ENCODE measurements at places on chromosomes 5 and 9.

GRCh38 chr5:32707418-32707997 lies 3.6 kb upstream of the NPR3 start:
- peaks cover 40% of the 10 kb centered on the region for H3K27me3 ChIP-seq
- H3K36me3 ChIP-seq = peaks cover 2% of the 10 kb centered on the region
- no peak overlapping the region for H3K27ac ChIP-seq
- no peak for DNase-seq
- no peak overlapping the region for H3K4me3 ChIP-seq
- peaks cover 24% of the 10 kb centered on the region for H3K4me1 ChIP-seq

DNA sequence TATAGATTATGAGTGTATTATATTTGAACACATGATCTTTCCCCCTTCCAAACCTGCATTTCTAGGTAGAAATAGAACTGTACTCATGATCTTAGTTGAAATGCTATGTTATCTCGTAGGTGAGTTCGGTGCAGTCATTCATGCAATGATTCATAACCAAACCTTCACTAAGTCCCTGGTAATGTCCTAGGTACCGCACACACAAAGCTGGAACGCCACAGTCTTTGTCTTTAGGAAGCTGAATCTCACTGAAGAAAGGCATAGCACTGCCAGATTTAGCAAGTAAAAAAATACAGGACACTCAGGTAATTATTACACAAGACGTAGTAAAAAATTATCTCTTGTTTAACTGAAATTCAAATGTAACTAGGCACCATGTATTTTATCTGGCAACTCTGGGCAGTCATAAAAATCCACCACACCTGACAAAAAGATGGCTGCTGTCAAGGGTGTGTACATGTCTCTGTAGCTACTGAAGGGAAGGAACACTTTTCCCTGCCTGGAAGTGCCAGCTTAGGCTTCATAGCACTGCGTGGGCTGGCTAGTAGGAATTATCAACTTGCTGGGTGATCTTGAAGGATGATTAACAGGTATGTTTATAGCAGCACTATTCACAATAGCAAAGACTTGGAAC lies 28.0 kb upstream of the TXN start:
- H3K4me1 ChIP-seq = no peaks in the 10 kb centered on the region
- H3K4me3 ChIP-seq = no peak overlapping the region
- DNase-seq = no peak
- no peaks in the 10 kb centered on the region for H3K36me3 ChIP-seq
- H3K27me3 ChIP-seq = peaks cover 11% of the 10 kb centered on the region
- H3K27ac ChIP-seq = no peak overlapping the region

- peak overlapping the region; percentile 96 for H3K27ac ChIP-seq
- H3K36me3 ChIP-seq = peaks cover 42% of the 10 kb centered on the region
- H3K4me3 ChIP-seq = peak overlapping the region; percentile 84
- DNase-seq = peak; percentile 88
Observed at GRCh38 chr5:180803181-180804128, 849 bp upstream of the MGAT1 start.

GRCh38 chr5:96683392-96683791 lies 21.2 kb downstream of the CAST start:
- no peak for DNase-seq
- no peaks in the 10 kb centered on the region for H3K27me3 ChIP-seq
- no peak overlapping the region for H3K27ac ChIP-seq
- H3K36me3 ChIP-seq = peaks cover 20% of the 10 kb centered on the region

- peak overlapping the region; percentile 35 for H3K4me3 ChIP-seq
- DNase-seq = peak; percentile 0
- H3K27me3 ChIP-seq = no peaks in the 10 kb centered on the region
Observed at GRCh38 chr5:370959-371810, 49.7 kb downstream of the AHRR start.

DNA sequence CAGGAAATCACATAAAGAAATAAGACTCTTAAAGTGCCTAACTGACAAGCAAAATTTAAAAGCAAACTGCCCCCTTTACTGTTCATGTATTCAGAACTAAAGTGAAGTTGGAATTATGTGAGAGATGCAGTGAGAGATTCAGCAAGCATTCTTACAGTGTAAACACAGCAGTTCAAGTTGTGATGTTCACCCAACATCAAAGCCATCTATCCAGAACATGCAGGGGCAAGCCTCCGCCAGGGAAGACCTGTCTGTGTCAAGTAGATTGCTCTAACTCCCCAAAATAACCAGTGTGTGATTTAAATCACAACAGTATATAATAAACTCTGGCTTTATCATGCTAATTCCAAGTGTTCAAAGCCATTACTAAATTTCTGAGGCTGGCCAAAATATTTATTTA lies 233.3 kb downstream of the BNC2 start:
- no peak for DNase-seq
- H3K27ac ChIP-seq = no peak overlapping the region
- no peak overlapping the region for H3K4me3 ChIP-seq
- no peaks in the 10 kb centered on the region for H3K27me3 ChIP-seq
- H3K36me3 ChIP-seq = no peaks in the 10 kb centered on the region

DNA sequence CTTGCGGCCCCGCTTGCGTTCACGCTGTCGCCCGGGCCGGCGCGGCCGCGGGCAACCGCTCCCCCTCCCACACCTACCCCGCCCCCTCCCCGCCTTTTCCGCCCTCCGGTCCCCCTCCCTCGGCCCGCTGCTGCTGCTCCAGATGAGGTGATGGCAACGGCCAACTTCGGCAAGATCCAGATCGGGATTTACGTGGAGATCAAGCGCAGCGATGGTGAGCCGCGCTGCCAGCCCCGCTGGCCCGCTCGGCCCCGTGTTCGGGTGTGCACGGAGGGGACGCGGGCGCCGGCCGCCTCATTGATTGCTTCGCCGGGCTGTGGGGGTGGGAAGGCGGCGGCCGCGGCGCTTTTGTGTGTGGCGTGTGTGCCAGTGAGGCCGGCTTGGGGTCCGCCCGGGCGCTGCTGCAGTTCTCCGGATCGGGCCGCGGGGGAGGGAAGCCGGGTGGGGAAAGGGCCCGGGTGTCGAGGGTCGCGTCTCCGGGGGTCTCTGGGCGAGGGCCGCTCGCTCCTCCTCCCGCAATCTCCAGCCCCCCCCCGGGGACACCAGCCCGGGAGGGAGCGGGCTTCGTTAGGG lies 403 bp downstream of the KIF2A start:
- peak overlapping the region; percentile 99 for H3K27ac ChIP-seq
- H3K36me3 ChIP-seq = peaks cover 42% of the 10 kb centered on the region
- H3K27me3 ChIP-seq = no peaks in the 10 kb centered on the region
- peak overlapping the region; percentile 99 for H3K4me3 ChIP-seq
- H3K4me1 ChIP-seq = peaks cover 63% of the 10 kb centered on the region

- no peaks in the 10 kb centered on the region for H3K4me1 ChIP-seq
- no peak overlapping the region for H3K4me3 ChIP-seq
- no peaks in the 10 kb centered on the region for H3K36me3 ChIP-seq
- peaks cover 3% of the 10 kb centered on the region for H3K27me3 ChIP-seq
- no peak overlapping the region for H3K27ac ChIP-seq
Observed at GRCh38 chr9:113912816-113913215, 36.7 kb downstream of the ZNF618 start.

GRCh38 chr5:65035211-65036206 lies 266.8 kb downstream of the CWC27 start:
- peak overlapping the region; percentile 88 for H3K27ac ChIP-seq
- DNase-seq = peak; percentile 69
- peaks cover 35% of the 10 kb centered on the region for H3K4me1 ChIP-seq
- no peaks in the 10 kb centered on the region for H3K36me3 ChIP-seq

DNA sequence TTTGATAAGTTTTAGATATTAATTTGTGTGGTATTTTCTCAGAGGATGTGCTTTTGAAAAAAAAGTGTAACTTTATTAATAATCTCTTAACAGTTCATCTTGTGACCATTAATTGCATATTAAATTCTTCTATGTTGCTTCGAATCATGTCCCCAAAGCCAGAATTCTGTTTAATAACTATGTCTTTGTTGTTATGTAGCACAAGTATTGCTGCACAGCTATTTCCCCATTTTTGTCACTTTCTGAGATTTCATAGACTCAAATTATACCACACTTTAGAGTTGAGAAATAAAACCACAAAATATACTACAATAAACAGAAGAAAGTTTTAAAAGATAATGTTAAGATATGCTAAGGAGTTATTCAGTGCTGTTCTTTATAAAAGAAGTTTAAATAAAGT lies 2.8 kb downstream of the MEF2C start:
- no peak for DNase-seq
- H3K4me1 ChIP-seq = peaks cover 21% of the 10 kb centered on the region
- H3K27ac ChIP-seq = no peak overlapping the region

DNA sequence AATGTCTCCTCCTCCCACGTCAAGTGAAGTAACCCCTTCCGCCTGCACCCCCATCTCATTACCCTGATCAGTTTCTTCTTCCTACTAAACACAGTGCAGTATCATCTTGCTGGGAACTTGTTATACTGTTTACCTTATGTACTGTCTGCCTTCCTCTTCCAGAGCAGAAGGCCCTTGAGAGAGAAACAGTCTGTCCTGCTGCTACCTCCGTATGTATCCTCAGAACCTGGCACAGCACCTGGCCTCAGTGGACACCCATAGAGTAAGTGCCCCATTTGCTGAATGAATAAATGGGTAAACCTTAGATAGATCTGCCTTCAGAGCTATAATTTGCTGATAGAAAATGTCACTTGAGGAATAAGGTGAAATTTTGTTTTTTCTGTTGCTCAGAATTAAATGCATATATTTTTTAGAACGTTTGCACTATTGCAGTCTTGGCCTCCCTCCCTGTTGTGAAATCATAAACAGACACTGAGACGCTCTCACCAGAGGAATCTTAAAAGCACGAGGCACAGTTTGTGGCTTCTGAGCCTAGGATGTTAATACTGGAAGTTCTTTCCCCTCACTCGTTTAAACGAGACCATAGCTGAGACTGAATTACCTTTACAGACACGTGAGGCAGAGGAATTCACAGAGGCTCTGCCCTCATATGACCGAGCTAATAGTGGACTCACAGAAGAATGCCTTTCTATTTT lies 223.1 kb upstream of the DAP start:
- H3K27ac ChIP-seq = no peak overlapping the region
- DNase-seq = no peak
- peaks cover 2% of the 10 kb centered on the region for H3K27me3 ChIP-seq
- no peaks in the 10 kb centered on the region for H3K36me3 ChIP-seq
- peaks cover 6% of the 10 kb centered on the region for H3K4me1 ChIP-seq
- H3K4me3 ChIP-seq = no peak overlapping the region

DNA sequence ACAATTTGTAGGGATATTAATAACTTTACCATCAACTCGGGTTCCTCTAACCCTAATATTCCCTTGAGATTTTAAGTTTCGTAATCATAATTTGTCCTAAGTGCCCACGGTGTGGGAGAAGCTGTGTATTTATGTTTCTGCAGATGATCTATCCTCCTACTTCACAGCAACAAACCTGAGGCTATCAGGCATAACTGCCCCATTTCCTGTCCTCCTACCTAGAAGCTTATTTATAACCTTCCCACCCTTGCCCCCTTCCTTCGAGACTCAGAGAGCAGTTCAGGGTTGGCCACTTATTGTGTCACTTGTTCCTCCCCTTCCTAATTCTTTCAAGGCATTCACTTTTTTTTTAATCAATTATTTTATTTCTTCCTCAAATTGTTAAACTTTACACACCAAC lies 29.6 kb upstream of the LCP2 start:
- no peaks in the 10 kb centered on the region for H3K4me1 ChIP-seq
- H3K27ac ChIP-seq = no peak overlapping the region
- peaks cover 2% of the 10 kb centered on the region for H3K27me3 ChIP-seq

GRCh38 chr9:2727374-2727773 lies 10.1 kb downstream of the KCNV2 start:
- H3K36me3 ChIP-seq = no peaks in the 10 kb centered on the region
- no peak overlapping the region for H3K27ac ChIP-seq
- H3K4me3 ChIP-seq = no peak overlapping the region
- no peaks in the 10 kb centered on the region for H3K27me3 ChIP-seq
- no peaks in the 10 kb centered on the region for H3K4me1 ChIP-seq

DNA sequence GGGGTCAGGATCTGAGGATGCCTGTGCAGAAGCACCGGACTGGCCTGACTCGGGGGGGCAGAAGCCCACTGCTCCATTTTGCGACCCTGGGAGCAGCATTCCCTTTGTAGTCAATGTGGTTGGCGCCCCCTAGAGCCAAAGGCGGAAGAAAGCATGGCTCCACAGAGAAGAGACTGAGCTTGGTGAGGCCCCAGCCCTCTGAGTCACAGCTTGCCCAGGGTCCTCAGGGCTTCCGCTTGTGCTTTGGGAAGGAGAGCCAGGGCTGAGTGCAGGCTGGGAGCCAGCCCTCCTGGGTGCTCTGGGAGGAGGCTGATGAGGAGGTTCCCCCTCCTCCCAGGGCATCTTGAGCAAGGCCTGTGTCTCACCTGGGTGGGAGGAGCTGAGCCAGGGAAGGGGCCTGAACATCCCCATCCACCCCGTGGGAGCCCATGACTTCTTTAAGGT lies 5.5 kb upstream of the AQP3 start:
- no peak for DNase-seq
- H3K4me3 ChIP-seq = no peak overlapping the region
- H3K4me1 ChIP-seq = peaks cover 52% of the 10 kb centered on the region
- H3K27ac ChIP-seq = peak overlapping the region; percentile 31
- H3K27me3 ChIP-seq = no peaks in the 10 kb centered on the region

- H3K36me3 ChIP-seq = no peaks in the 10 kb centered on the region
- H3K27ac ChIP-seq = no peak overlapping the region
- no peak overlapping the region for H3K4me3 ChIP-seq
- no peak for DNase-seq
- H3K27me3 ChIP-seq = no peaks in the 10 kb centered on the region
Observed at GRCh38 chr5:120734033-120734432, 269.9 kb downstream of the PRR16 start.

- H3K4me3 ChIP-seq = no peak overlapping the region
- no peaks in the 10 kb centered on the region for H3K27me3 ChIP-seq
- no peak for DNase-seq
- no peaks in the 10 kb centered on the region for H3K36me3 ChIP-seq
- no peaks in the 10 kb centered on the region for H3K4me1 ChIP-seq
- H3K27ac ChIP-seq = no peak overlapping the region
Observed at GRCh38 chr5:78922879-78923621, 62.1 kb downstream of the ARSB start.

DNA sequence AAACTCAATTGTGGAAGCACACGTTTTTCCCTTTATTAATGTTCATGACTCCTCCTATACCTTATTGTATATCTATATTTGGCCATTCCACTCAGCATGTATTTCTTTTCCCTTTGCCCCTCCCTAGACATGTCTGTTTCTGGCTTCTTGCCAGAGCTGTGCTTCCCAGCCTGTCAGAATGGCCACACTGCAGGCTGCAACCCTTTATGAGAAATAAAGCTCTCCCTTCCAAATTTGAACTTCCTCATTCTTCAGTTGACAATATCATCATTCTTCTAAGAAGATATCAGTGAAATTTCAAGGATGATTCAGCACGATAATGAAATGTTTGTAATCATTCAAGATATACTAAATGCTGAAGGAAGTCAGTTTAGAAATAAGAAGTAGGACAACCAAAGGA lies 107.6 kb upstream of the PRSS3 start:
- H3K36me3 ChIP-seq = no peaks in the 10 kb centered on the region
- no peak overlapping the region for H3K4me3 ChIP-seq
- no peak overlapping the region for H3K27ac ChIP-seq

DNA sequence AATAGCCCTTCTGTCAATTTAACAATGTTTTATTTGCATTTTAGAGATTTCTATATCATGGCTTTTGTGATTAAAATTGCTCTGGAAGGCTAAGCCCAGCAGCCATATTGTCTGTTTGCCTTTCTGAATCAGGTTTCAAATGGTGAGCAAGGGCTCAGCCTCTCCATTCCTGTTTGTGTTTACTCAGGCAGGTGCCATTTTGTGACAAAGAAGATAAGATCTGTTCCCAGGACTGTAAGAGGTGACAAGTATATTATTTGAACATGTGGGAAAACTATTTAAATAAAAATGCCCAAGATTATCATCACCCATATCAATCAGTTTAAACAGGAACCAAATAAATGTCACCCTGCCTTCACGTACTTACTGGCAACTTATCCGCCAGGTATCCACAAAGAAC lies 641.3 kb upstream of the KLF4 start:
- no peaks in the 10 kb centered on the region for H3K27me3 ChIP-seq
- H3K27ac ChIP-seq = no peak overlapping the region
- no peak overlapping the region for H3K4me3 ChIP-seq
- H3K36me3 ChIP-seq = no peaks in the 10 kb centered on the region
- no peak for DNase-seq

All from activated T-helper 1 cell treated with anti-CD3 and anti-CD28 coated beads, Interleukin-12 subunit alpha, Interleukin-12 subunit beta, Interleukin-2, Interleukin-4 antibody, amounts not matched to agents 30 ng/mL and 10 ng/mL and 1 ng/mL, durations not matched to agents 14 hours and 24 hours and 36 hours (primary cell).